Activated CD4-positive, alpha-beta T cell treated with anti-CD3 and anti-CD28 coated beads for 1 hour (primary cell): ENCODE measurements at places on chromosomes 1 and 21.

- DNase-seq = no peak
Observed at GRCh38 chr1:174398246-174398645, 49.5 kb upstream of the GPR52 start.

GRCh38 chr1:110210604-110211495 lies 736 bp downstream of the KCNC4 start:
- DNase-seq = peak; percentile 33

DNA sequence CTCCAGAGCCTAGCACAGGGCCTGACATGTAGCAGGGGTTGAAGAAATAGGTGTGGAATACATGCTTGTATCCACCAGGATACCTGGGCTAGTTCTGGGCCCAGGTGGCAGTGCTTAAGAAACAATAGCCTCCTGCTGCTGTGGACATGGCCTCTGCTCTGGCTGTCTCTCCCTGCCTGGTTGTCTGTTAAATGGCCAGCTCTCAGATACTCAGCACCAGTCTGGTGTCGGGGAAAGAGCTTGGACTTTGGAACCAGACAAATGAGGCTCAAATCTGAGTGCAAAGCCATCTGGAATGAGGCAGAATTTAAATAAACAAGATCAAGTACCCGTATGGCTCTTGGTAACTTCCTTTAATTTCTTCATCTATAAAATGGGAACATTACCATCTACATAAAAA lies 31.5 kb downstream of the SESN2 start:
- DNase-seq = no peak

- no peak for DNase-seq
Observed at GRCh38 chr21:44994047-44994694, 54.3 kb downstream of the SLX9 start.

GRCh38 chr21:46211786-46212720 lies 16.5 kb downstream of the LSS start:
- DNase-seq = no peak

DNA sequence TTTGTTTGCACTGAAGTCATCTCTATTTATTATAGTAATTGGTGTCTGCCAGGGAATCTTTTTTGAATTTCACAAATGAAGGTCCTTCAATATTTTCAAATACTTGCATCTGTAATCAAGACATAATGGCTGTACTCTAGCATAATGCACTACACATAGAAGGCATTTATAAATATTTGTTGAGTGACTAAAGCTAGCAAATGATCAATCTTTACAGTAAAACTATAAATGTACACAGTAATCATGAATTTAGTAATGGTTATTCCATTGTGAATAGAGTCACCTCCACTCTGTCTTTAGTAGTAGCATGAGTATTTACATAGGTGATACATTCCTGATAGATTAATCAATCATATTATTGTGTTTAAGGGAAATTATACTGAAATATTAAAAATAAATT lies 119.6 kb downstream of the USH2A start:
- no peak for DNase-seq

DNA sequence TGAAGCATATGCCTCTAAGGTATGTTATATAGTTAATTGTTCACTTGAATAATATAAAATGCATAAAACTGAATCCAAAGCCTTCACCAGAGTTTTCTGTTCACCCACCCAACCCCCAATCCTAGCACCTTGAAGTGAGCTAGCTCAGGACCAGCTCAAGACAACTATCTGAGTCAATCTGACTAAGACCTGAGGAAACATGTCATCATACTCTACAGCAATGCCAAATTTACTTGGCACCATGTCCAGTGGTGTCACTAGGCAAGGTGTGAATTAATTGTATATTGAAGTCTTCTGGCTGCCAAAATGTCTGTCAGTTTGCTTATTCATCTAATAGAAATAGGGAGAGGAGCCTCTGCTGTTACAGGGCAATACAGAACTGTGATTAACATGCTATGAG lies 3.8 kb downstream of the DNASE2B start:
- DNase-seq = no peak

GRCh38 chr1:113197719-113198330 lies 124.8 kb downstream of the LRIG2 start:
- DNase-seq = no peak

DNA sequence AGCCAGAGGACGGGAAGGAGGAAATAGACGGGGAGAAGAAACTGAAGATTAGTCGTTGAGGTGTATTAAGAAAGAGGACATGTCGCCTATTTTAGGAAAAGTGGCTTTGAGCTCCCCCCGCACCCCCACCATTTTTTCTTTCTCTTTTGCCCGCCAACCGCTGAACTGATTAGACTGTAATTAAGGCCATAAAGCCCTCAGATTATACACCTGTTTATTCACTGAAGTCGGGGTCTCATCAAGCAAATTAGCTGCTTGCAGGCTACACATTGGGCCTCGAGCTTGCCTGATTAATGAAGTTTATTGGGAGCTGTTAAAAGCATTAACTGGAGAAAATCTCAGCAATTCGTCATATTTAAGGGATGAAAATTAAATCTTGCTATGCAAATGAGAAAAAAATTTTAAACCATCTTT lies 119.4 kb upstream of the RRP15 start:
- no peak for DNase-seq

GRCh38 chr1:150146849-150147542 lies 2.7 kb upstream of the PLEKHO1 start:
- no peak for DNase-seq

- no peak for DNase-seq
Observed at GRCh38 chr1:194535369-194535768, 1349.0 kb upstream of the B3GALT2 start.

DNA sequence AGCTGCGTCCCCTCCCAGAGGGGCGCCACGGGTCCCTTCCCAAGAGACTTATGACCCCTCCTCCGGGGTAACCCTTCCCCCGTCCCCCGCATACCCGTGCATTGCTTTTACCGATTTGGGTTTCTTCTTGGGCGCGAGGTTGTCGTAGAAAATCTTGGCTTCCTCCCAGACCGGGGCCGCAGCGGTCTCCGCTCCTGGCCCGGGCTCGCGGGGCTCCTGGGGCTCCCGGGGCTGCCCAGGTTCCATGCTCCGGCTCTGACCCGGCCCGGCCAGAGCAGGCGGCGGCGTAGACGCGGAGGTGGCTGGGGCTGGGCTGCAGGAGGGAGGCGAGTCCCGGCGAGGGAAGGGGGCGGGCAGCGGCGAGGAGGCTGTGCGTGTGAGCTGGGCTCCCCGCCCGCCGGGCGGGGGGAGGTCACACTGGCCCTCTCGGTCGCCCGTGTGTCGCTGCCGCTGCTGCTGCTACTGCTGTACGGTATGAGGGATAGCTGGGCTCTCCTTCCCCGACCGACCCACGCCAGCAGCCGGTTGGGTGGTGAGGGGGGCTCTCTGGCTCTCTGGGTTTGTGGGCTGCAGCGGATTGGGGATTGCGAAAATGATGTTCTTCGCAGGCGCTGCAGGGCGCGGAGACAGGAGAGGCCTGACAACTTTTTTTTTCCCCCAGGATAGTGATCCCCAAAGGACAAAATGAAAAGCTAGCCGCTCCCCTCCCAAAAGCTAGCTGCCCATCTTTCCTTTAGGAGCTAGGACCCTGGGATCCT lies at the start of gene NT5C1A:
Gene NT5C1A (minus strand): TSS at position 315 of the 758 bp plus-strand sequence. CDS start 69 bp downstream, at position 246.
- DNase-seq = no peak

GRCh38 chr1:24969596-24970398 lies 39.7 kb upstream of the RUNX3 start:
- DNase-seq = no peak

DNA sequence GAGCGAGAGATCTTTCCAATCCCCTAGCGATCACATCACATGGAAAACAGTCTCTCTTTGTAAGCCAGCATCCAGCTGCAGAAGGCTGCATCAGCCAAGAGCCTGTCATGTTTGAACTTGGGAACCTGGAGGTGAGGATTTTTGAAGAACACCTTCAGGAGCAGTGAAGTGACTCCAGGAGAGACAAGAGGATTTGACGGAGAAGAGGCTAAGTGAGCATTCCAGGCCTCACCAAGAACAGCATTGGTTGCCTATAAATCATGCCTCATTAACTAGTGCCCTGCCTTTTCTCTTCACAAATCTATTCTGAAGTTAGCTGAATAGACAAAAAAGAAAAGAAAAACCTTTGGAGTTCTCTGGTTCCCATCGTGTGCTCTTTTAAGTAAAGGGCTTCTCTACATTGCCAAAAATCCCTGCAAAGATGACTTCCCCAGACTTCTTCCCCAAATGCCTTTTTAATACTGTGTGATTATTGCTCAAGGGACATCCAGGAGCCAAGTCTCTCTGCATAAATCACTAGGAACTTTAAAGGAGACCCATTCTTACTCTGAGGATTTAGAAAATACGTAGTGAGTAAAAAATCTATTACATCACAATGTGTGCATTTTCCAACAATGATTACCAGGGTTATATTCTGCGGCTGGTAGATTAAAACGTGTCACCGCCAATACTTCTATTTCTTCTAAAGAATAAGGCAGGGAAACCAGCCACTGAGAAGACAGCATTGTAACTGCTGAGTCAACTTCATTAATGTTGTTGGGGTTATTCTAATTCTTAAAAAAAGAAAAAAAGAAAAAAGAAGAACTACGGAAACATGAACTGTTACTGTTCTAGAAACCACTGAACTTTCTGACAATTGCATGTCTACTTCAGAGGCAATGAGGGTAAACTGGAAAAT lies 95.2 kb downstream of the KIF14 start:
- DNase-seq = no peak

GRCh38 chr1:26717017-26717491 lies 21.2 kb downstream of the ARID1A start:
- no peak for DNase-seq

DNA sequence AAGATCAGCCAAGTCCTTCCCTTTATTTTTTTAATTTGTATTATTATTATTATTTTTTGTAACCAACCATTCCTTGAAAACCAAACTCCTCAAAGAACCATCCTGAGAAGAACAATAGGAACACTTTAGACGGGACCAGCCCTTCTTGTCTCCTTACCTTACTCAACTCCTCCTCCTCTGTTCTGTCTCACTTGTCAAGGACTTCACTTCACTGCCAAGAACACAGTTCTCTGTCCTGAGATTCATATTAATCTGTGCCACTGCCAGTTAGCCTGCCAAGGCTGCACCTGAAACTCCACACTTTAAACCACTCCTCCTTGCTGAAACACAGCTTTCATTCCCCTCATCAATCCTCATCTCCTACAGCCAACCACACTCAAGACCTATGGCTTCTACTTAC lies 73.8 kb upstream of the ATP1A1 start:
- DNase-seq = no peak

GRCh38 chr1:161359291-161359690 lies 8.4 kb downstream of the CFAP126 start:
- no peak for DNase-seq

- no peak for DNase-seq
Observed at GRCh38 chr1:4101459-4102161, 201.5 kb upstream of the C1orf174 start.

- no peak for DNase-seq
Observed at GRCh38 chr1:5659606-5660005, 332.6 kb downstream of the NPHP4 start.

DNA sequence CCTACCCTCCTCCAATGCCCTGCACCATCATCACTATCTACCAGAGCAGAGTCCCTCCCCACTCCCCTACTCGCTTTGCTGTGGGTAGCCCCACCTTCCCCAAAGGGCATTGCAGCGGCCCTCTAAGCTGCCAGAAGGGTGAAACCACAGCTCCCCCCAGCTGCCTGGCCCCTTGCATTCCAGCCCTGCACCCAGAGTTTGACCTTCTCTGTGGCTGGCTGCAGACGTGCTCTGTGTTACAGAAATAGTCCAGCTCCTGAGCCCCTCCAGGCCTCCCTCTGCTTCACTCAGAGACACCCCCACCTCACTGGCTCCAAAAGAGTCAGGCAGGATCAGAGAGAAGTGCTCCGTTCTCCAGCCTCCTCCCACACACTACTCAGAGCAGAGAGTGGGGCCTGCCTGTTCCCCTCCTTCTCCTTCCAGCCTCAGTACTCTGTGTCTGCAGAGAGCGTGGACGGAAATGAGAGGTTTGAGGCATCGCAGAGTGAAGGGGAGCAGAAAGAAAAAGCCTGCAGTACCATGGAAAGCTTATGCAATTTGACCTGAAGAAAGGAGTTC lies 63.2 kb downstream of the PLEKHA6 start:
- DNase-seq = no peak

DNA sequence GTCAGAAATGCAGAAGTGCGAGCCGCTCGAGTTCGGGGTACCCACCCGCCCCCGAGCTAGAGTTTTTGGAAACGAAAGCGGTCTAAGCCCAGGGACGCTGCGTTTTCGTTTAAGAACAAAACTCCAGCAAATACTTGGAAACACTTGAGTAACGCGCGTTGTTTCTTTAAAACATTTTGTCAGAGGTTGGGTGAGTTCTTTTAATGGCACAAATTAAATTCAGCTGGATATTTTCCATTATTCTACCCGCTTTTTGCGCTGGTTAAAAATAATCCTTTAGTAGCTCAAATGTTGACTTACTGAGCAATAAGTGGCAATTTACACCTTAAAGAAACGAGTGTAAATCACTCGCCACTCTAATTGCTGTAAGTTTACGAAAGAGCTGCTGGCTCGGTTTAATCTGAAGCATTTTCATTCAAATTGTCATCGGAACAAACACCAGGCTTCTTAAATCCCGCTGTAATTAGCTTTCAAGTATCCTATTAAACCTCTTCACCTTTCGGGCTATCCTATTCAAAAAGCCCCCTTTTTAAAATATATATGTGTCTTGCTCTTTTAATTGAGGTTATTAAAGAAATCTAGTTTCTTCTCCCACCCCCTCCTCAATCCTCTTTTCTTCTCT lies 1.5 kb downstream of the LHX8 start:
- no peak for DNase-seq

- no peak for DNase-seq
Observed at GRCh38 chr1:225766967-225767633, 10.5 kb upstream of the SRP9 start.

- DNase-seq = no peak
Observed at GRCh38 chr1:205030896-205031295, 12.1 kb upstream of the CNTN2 start.

- peak; percentile 37 for DNase-seq
Observed at GRCh38 chr1:41898191-41898713, 20.5 kb downstream of the HIVEP3 start.

DNA sequence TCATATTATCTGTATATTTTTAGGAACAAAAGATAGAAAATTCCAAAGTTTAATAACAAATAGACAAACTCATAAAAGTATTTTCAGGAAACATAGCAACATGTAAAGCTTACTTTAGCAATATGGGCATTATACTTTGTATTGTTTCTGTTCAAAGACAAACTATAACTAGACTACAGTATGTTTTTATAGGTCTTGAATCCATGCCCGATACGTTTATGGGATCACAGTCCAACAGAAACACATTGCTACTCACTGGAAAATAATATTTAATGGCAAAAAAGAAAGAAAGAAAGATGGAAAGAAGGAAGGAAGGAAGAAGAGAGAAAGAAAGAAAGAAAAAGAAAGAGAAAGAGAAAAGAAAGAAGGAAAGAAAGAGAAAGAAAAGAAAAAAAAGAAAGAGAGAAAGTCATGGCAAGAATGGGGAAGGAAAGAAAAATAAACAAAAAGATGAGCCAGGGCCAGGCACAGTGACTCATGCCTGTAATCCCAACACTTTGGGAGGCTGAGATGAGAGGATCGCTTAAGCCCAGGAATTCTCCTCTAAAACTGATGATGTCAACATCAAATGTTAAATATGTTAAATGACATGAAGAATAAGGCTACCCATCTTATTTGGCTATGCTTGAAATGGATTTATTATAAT lies 32.7 kb downstream of the TM2D1 start:
- no peak for DNase-seq
